Activated CD8-positive, alpha-beta T cell treated with anti-CD3 and anti-CD28 coated beads, Interleukin-2, amount 10 ng/mL, durations not matched to agents 7 days and 5 days (primary cell): ENCODE measurements at places on chromosomes 4 and X.

DNA sequence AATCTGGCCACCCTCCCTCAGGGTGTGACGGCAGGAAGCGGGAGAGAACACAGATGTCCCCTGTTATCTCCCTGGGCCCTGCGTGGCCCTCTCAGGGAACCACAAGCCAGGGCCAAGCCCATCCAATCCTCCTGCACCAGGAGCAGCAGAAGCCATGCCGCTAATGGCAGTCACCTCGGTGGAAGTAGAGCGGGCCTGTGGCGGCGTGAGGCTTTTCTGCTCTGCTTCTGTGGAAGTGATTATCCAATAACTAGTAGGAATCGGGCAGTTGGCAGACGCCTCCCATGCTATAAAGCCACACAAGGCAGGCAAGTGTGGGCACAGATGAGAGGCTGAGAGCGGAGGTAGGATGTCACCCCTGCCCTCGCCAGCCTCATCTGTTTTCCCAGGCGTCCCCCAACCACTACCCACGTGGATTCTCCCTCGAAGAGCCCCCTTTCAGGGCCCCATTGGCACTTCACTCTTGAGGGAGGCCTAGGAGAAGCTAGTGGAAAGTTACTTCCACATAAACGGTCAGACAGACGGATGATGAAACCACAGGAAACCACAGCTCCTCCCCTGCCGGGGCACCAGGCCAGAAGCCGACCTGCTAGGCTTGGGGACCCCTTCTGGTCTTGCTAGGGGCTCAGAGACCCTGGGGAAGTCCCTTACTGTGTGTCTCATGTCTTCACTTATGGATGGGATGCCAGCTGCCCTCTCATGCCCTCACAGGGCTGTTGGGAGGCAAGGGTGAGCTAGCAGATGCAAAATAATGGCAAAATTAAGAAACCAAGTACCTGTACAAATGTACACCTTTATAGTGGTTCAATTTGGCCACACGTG lies 18.8 kb upstream of the TMSB4X start:
- DNase-seq: peak; percentile 76

DNA sequence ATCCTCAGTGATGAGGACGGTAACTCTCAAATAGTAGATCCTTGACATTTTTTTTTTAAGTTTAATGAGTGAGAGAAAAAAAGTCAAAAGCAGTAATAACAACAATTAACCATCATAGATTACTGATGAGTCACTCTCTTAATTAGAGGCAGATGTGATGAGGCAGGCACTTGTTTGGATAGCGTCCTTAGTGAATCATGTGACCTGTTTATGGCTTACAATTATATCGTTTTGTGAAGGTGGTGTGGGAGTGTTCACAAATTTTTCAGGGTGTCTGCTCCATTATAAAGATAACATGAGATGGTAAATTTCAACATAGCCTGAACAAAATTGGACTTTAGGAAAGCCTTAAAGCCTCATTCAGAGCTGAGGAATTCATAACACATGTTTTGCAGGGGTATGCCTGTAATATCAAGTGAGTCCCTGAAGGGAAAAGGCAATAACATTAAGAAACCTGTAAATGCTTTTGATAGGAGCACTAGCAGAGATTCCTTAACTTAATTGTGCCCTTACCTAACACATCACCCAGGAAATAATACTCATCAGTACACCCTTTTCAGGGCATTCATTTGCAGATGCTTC lies 51.9 kb upstream of the XIAP start:
- no peak for DNase-seq

DNA sequence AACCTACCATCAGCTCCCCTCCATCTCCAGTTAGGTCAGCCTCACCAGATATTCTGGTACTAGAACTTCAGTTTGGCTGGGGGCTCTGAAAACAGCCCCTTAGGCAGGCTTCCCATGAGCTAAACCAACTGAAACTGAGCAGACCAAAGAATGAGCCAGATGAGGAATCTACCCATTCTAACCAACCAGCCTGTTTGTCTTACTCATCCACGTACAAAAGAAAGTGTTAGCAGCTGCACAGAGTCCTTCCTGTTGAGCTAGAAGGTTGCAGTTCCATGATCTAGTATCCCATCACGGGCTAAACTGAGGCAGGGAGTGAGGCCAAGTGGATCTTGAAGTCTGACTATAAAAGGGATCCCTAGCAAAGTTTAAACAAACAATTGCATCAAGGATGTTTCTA lies 17.5 kb downstream of the MAGEA9B start:
- no peak for DNase-seq

DNA sequence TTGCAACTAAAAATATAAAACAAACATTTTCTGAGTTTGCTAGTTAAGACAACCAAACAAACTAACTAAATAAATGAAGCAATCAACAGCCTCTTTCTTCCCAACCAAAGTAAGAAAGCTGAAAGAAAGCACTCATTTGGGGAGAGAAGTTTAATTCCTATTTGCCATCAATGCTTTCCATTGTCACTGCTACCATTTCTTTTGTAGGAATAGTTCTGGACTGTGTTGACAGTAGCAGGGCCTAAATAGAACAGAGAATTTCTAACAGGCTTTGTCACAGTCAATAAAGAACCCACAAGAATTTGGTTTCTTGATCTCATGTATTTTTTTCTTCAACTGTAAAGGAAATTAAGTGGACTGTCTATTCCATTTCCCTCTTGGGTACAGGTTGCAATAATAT lies 1886.4 kb upstream of the TENM3 start:
- DNase-seq: no peak

DNA sequence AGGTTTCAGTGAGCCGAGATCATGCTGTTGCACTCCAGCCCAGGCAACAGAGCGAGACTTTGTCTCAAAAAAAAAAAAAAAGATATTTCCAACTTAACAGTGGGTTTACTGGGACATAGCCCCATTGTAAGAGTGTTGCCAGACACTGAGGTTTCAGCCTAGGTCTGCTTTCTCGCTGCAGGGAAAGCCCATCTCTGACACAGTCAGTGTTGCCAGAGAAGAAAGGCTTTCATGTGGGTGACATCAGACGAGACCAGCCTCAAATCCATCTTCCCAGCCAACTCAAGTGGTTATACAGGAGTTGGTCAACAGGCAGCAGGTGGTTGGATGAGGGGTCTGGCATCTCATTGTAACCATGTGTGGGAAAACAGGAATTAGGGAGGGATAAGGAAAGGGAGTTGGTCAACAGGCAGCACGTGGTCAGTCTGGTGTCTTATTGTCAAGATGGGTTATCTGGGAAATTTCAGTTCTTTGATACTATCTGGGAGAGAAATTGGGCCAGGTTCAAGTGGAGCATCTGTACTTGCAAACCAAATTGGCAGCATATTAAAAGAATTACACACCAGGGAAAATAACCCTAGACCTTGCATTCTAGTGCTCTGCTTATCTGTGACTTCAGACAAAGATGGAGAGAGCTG lies 41.1 kb downstream of the NELFA start:
- no peak for DNase-seq

DNA sequence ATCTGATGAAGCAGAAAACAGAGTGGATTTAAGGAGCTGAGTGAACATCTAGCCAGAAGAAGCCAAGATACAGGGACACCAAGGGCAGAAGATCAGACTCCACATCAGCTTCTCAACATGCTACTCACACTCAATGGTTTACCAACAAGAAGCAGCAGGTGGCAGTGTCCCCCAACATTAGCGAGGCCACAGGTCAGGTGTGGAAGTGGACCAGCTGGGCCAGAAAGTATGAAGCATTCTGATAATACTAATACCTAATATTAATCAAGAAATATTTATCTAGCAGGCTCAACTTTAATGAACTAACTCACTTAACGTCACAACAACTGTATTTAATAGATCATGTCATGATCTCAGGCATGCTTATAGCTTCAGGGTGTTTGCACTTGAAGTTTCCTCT lies 73.4 kb upstream of the TTC29 start:
- DNase-seq: peak; percentile 56

DNA sequence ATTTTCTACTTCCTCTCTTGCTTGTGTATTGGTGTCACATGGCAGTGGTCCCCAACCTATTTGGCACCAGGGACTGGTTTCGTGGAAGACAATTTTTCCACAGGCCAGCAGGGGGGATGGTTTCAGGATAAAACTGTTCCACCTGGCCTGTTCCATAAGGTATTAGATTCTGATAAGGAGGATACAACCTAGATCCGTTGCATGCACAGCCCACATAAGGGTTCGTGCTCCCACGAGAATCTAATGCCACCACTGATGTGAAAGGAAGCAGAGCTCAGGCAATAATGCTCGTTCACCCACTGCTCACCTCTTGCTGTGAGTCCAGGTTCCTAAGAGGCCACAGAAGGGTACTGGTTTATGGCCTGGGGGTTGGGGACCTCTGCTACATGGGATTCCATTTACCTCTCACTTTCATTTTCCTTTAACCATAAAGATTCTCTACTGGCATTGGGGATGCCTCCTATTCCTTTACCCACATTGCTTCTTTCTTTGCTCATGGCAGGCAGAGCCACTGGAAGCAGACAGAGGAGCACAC lies 38.1 kb downstream of the SEC31A start:
- DNase-seq: no peak
